ENCODE measurements at places on chromosomes 2 and 18. TPM values are rescaled to one million over a fixed set of nuclear protein-coding genes. Genes with fewer than 3 reads are reported as not detected.

GPR39 gene
- total RNA-seq, result 53.2 TPM

DNA sequence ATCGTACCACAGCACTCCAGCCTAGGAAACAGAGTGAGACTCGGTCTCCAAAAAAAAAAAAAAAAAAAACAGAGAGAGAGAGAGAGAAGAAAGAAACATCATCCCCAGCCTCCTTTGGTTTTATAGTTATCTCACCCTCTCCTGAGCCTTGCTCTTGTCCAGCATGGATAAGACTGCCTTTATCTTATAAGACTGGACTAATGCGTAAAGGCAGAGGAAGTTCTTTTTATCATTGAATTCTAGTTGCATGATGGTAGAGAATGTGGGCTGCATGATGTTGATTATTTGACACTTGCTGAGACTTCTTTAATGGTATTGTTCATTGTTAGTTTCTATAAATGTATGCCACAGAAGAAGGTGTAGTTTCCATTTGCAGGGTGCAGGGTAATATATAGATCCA lies 124.4 kb downstream of the ZBTB7C start:
- no peak for DNase-seq
- no peak overlapping the region for H3K27ac ChIP-seq

DNA sequence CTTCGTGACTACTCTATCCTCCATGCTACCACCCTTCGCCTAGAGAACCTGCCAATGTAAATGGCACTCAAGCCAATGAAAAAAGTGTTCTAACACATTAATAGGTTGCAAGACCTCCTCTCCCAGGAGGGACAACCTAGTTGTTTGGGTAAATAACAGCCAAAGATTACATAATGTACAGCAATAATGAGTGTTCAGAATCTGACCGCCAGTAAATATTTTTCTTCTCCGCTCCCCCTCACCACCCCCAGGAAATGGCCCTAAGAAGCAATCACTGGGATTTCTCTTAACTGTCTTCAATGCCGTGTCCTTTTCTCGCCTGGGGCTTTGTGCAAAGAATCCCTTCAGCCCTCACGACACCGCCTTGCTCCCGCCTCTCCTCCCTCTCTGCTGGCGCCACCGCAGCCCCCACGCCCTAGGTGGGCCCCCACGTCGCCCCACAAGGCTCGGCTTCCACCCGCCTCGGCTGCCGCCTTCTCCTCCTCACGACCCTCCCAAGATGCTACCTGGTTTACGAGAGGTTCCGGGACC lies 458 bp downstream of the HYCC2 start:
- no peaks in the 10 kb centered on the region for H3K27me3 ChIP-seq
- H3K4me3 ChIP-seq, result peak overlapping the region; percentile 93
- H3K4me1 ChIP-seq, result peaks cover 13% of the 10 kb centered on the region
- DNase-seq, result no peak
- no peaks in the 10 kb centered on the region for H3K36me3 ChIP-seq

DNA sequence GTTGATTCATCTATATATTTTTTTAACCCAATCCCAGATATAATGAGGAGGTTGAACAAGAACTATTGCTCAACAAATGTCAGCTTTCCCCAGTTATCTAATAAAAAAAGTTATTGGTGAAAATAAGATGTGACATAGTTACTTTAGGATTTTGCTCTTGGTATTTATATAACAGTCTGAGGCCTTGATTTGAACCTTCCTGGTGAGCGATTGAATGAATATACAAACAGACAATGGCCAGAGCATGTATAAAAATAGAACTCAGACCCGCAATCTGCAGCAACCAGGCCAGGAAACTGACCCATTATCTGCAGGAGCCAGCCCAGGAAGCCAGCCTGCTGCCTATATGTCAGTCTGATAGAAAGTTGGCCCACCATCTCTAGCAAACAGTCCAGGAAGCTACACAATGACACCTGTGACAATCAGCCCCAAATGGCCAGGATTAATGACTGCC lies 81.6 kb downstream of the HS6ST1 start:
- H3K27ac ChIP-seq, result no peak overlapping the region
- H3K4me3 ChIP-seq, result no peak overlapping the region
- H3K27me3 ChIP-seq, result no peaks in the 10 kb centered on the region
- no peaks in the 10 kb centered on the region for H3K36me3 ChIP-seq
- DNase-seq, result no peak
